ENCODE measurements at places on chromosomes 11 and 22. TPM values are rescaled to one million over a fixed set of nuclear protein-coding genes. Genes with fewer than 3 reads are reported as not detected.

TFIP11 gene
- total RNA-seq: 34.4 TPM

DNA sequence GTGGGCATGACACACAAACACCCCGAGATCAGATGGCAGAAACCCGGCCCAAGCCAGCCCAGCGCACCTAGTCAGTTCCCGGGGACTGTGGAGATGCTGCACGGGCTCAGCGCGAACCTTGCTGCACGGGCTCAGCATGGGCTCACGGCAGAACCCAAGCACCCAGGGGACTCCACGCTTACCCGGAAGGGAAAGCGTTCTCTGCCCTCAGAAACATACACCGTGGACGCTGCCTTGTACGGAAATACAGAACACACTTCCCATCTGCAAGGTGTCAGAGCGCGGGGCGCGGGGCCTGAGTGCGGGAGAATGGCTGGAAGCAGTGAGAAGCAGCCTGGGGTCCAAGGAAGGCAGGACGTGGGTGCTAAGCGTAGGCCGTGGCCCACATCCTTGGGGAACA is 319.9 kb downstream of the NTM start:
- no peak for DNase-seq

GGTLC3 gene
- not detected for total RNA-seq

C11orf42 gene
- total RNA-seq: not detected

Data from activated naive CD4-positive, alpha-beta T cell treated with anti-CD3 and anti-CD28 coated beads for 36 hours (primary cell).